Activated CD4-positive, alpha-beta T cell treated with anti-CD3 and anti-CD28 coated beads, Interleukin-2, amount 10 ng/mL, durations not matched to agents 7 days and 5 days (primary cell): ENCODE measurements at places on chromosomes 7 and 10. TPM values are rescaled to one million over a fixed set of nuclear protein-coding genes. Genes with fewer than 3 reads are reported as not detected.

The NEURL1 gene
- 1.6 TPM for total RNA-seq

The MNX1 gene
- total RNA-seq, result not detected

The VAX1 gene
- total RNA-seq, result not detected

The CADPS2 gene
- total RNA-seq, result not detected

The GBX1 gene
- not detected for total RNA-seq

The CRYGN gene
- total RNA-seq, result not detected

The ESYT2 gene
- 124 TPM for total RNA-seq

The ELMO1 gene
- 99.8 TPM for total RNA-seq

The C10orf143 gene
- total RNA-seq, result 5.5 TPM

The TEX47 gene
- not detected for total RNA-seq

The GATA3 gene
- 48.1 TPM for total RNA-seq

The SPDYE5 gene
- total RNA-seq, result not detected

The CPA2 gene
- not detected for total RNA-seq

The MET gene
- 0.22 TPM for total RNA-seq

The GIMAP1 gene
- 19.6 TPM for total RNA-seq

The CTNNA3 gene
- total RNA-seq, result 0.58 TPM

The EGR2 gene
- total RNA-seq, result 0.92 TPM

The SLC26A5 gene
- total RNA-seq, result not detected

The OR6V1 gene
- not detected for total RNA-seq

The COBL gene
- not detected for total RNA-seq

The ANKRD1 gene
- total RNA-seq, result not detected

The TMEM60 gene
- 15.9 TPM for total RNA-seq

The SMARCD3 gene
- total RNA-seq, result 2.0 TPM

The ZNF727 gene
- 0.57 TPM for total RNA-seq

The NMT2 gene
- 50.9 TPM for total RNA-seq

The RSPH10B2 gene
- 0.22 TPM for total RNA-seq

The GNGT1 gene
- total RNA-seq, result not detected

The LMBR1 gene
- total RNA-seq, result 43.5 TPM

The HYAL4 gene
- total RNA-seq, result 0.10 TPM

The P4HA1 gene
- 32.9 TPM for total RNA-seq

The LRRC4 gene
- total RNA-seq, result not detected

The CAMK2B gene
- not detected for total RNA-seq

The HOXA1 gene
- total RNA-seq, result 0.58 TPM

The ABCB4 gene
- not detected for total RNA-seq

The H2BK1 gene
- total RNA-seq, result not detected

The PPIF gene
- total RNA-seq, result 53.7 TPM

The EPHB6 gene
- total RNA-seq, result 29.1 TPM

The CXCL12 gene
- total RNA-seq, result not detected

The ARHGEF35 gene
- total RNA-seq, result 4.2 TPM

The PNLIPRP3 gene
- not detected for total RNA-seq

The RARRES2 gene
- not detected for total RNA-seq

The MINDY4 gene
- 1.8 TPM for total RNA-seq

The ZFYVE27 gene
- total RNA-seq, result 23.9 TPM

The ARMC10 gene
- 32.9 TPM for total RNA-seq

The RNF148 gene
- total RNA-seq, result not detected

The AFAP1L2 gene
- 1.8 TPM for total RNA-seq

The RASSF4 gene
- 0.42 TPM for total RNA-seq

The SLF2 gene
- 41.3 TPM for total RNA-seq

The IFT22 gene
- total RNA-seq, result 9.8 TPM

The ZEB1 gene
- 46.2 TPM for total RNA-seq

The LBX1 gene
- not detected for total RNA-seq
